NCI-H187 treated with DMSO at 0.1 percent for 48 hours (cell line): ENCODE measurements at places on chromosomes 6 and 20.

DNA sequence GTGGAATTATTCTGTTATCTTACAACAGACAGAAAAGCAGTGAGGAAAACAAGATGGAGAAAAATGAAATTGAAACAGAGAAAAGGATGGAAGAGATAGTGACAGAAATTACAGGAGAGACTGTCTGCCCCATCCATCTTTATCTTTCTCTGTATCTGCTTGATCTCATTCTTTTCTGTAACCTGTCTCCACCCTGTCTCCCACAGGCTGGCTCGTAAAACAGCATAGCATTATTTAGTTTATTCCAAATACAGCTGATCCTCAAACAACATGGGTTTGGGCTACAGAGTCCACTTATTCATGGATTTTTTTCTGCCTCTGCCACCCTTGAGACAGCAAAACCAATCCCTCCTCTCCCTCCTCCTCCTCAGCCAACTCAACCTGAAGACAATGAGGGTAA, 482.3 kb upstream of the JARID2 start:
- DNase-seq: no peak

- DNase-seq: no peak
Observed at GRCh38 chr6:109456111-109456583, 575 bp upstream of the MICAL1 start.

GRCh38 chr6:110561008-110561396, 84.6 kb upstream of the SLC22A16 start:
- DNase-seq: no peak

GRCh38 chr6:140403020-140403419, 1028.6 kb upstream of the CITED2 start:
- DNase-seq: no peak

DNA sequence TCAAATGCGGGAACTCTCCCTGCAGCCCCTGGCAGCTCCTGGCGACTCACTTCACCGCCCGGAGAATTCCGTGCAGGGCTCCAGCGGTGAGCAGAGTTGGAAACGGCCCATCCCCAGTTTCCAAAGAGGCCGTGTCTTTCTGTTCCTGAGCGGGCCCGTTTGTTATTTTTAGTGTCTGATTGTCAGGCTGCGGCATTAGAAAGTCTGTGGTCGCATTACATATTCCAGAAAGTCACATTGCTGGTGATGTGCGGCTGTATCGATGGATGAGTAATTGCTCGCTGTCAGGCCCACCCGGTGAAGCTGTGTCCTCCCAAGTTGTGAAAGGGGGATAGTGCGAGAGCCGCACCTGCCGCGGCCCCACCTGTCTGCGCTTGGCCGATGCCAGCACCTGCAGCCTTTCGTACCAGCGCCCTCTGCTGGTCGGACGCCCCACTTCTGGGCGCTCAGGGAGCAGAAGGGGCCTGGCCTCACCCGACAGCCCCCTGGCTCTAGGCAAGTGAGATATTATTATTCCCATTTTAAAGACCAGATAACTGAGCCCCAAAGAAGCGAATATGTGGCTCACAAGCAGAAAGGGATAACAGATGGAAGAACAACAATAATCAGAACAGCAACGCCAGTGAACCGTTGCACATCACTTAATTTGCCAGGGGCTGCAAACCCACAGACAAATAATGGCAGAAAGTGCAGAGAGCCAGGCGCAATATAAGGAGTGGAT, 244.9 kb downstream of the TSHZ2 start:
- no peak for DNase-seq

DNA sequence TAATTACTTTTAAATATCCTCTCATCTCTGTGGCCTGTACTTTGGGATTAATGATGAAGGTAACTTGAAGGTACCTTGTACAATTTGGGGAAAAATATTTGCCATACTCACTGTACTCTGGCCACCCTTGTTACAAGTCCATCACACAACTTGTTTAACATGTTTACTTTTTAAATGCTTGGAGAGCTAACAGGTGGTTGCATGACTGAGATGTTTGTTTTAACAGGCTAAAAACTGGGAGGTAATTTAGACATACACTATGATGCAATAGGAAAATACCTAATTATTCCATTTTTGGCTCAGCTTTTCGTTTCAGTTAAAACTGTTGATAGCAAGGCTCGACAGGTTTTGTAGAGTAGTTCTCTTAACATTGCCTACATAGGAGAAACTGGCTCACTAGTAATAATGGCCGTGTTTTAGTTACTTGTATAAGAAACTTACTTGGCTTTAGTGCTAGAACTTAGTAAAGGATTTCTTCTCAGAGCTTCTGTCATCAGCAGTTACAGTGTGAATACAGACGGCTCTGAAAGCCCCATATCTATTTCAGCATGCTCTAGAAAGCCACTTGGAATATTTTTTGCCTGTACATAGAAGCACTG, 489.8 kb upstream of the SOX4 start:
- no peak for DNase-seq
